ENCODE measurements at places on chromosomes 11 and 22.

DNA sequence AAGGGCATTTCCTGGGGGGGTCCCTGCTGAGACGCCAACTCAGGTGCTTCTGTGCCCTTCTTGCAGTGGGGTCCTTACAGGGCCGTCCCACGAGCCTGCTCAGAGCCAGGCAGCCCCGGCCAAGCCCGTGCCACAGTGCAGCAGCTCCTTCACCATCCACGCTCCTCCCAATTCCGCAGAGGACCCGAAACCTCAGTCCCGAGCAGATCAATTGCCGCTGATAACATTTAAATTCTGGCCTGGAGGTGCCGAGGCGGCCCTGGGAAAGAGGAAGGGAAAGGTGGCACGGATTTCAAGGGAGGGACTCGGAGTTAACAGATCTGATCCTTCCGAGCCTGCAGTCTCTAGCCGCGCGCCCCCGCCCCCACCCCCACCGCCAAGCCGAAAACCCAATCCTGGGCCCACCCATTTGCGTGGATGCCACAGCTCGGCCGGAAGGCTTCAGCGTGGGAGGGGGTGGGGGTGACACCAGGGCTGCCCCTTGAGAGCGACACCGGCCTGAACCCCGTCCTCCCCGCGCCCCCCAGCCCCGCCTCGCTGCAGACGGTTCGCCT lies 32.3 kb upstream of the JAM3 start:
- DNase-seq, result no peak

DNA sequence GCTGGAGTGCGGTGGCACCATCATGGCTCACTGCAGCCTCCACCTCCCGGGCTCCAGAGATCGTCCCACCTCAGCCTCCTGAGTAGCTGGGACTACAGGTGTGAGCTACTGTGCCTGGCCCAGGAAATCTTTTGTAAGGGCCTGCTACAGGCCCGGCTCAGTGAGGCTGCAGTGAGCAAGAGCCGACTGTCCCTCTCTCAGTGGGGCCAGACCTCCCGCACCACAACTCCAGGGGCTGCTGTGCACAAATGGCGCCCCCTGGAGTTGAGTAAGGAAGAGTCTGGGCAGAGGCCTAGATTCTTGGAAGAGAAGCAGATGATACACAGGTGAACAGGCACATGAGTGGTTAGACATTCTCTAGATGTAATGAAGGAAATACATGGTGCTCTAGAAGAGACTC lies 7.0 kb downstream of the SERHL2 start:
- DNase-seq, result no peak

DNA sequence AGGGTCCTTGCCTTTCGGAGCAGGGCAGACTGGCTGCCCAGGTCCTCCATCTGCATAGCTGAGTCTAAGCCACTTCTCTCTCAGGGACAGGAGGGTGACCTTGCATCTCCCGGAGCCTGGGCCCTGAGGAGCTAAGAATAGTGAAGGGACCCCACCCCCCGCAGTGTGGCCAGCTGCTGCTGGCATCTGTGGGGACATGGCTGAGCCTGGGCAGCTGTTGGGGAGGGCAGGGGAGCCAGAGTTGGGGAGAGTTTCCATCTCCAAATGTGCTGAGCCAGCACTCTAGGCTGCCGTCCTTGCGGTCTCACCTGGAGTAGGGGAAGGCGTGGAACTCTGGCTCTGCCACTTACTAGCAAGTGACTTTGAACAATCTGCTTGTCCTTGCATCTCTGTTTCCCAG lies 34.8 kb upstream of the SHISAL1 start:
- DNase-seq, result no peak

DNA sequence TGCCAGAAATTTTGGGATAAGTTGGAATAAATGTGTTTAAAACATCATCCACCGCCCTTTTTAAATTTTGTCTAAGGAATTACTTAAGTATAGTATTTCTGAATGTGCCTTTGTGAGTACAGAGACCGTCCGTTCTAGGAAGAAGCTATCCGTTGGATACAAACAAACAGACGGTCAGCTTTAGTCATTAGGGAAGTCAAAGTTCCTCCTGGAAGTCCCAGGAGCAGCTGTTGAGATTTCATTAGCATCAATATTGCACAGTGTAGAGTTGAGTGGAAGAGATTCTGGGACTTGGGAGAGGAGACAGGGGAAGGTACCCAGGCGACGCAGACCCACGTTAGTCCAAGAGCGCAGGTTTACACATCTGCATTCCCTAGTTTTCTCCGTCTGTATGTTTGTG lies 15.7 kb upstream of the ADSL start:
- no peak for DNase-seq

GRCh38 chr11:1924181-1924580 lies 4.7 kb downstream of the TNNT3 start:
- DNase-seq, result no peak
